ENCODE measurements at places on chromosomes 2 and 18.

DNA sequence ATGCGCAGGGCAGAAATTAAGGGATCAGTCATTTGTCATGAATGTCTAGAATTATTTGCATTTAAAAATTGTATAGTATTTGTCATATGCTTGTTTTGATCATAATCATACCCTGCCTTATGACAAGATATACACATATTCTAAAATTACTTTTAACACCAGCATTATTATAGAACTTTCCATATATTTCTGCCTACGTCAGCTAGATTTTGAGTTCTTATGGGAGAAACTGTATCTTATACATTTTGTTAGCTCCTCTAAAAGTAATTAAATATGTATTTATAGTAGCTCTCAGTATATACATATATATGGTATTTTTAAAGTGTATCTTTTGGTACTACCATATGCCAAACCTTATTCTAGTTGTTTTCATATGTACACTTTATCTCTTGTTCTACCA, 441.9 kb downstream of the CPS1 start:
- DNase-seq: no peak

- DNase-seq: no peak
Observed at GRCh38 chr18:14144628-14144895, 12.3 kb upstream of the ZNF519 start.

GRCh38 chr2:19819097-19820065, 82.4 kb downstream of the TTC32 start:
- no peak for DNase-seq

DNA sequence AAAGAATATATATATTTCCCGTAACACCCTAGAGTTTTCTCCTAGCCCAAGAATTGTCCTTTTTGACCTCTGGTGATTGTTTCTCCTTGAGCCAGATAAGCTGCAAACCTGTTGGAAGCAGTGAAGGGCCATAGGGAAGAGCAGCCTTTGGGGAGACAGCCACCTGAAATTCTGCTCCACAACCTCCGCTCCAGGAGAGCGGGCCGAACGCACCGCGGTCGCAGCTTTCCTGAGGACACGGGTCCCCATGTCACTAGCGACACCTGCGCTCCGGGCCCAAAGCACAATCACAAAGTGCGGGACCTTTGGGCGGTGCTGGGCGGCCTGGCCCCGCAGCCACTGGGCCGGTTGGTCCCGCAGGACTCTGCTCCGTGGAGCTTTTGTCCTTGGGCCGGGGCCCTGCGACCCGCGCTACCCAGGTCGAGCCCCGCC, 557 bp upstream of the DSG2 start:
- peak; percentile 88 for DNase-seq

DNA sequence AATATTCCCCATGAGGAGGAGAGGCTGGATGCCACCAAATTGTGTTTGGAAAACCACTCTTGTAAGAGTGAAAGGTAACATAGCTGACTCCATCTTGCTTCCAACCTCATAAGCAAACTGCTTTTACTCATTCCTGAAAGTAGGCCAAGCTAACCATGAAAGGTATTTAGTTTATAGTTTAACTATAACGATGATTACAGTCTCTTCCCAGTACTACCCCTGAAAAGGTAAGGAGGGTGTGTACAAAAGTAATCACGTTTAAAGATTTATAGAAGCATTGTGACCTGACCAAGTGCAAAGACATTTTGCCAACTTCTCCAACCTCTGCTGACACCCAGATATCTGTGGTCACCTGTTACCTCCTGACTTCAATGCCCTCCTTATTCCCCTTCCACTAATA, 122.6 kb downstream of the CD8B2 start:
- DNase-seq: no peak

DNA sequence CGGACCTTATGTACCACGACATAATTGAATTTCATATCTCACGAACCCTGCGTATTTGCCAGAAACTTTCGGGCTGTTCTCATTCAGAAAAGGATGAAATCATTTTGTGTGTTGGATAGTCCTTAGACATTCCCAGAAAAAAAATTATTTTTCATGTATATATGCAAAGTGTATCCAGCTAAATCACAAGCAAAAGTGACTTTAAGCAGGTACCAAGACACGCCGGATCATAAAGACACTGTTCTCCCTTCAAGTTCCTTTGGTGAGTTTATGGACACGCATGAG, 35.1 kb upstream of the PNO1 start:
- DNase-seq: no peak
